ENCODE measurements at places on chromosomes 7 and 10.

DNA sequence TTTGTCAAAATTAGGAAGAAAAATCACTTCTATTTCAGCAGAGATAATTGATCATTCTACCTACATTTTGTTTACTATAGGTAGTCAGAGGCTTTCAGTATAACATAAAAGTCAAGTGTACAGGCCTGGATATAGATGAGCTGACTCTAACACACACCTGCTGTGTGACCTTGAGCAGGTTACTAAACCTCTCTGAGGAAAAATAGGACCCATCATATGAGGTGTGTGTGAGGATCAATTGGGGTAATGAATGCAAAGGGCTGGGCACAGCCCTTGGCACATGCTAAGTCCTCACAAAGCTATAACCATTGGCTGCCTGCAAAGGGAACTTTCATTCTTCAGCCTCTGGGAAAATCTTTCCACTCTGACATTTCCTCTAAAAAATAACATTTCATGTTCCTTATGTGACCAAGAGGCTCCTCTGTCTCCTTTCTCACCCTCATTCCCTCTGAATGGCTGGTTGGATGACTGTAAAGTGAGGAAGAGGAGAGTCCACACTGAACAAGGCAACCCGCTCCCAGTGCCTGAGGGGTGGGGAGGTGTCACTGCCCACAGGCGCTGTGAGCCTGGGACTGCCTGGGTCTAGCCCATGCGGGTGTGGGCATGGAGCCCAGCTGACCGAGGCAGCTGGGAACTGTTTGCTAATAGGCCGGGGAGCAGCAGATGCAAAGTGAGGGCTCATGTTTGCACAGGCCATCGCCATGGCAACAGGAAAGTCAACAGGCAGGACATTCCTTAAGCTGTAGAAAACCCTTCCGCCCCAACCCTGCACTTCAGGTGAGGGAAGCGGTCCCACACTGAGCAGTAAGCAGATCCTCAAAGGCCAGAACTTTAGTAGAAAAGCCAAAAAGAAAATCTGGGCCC lies 36.8 kb downstream of the MYOF start:
- DNase-seq, result peak; percentile 97

GRCh38 chr10:110858297-110858934 lies 13.3 kb upstream of the PDCD4 start:
- no peak for DNase-seq

DNA sequence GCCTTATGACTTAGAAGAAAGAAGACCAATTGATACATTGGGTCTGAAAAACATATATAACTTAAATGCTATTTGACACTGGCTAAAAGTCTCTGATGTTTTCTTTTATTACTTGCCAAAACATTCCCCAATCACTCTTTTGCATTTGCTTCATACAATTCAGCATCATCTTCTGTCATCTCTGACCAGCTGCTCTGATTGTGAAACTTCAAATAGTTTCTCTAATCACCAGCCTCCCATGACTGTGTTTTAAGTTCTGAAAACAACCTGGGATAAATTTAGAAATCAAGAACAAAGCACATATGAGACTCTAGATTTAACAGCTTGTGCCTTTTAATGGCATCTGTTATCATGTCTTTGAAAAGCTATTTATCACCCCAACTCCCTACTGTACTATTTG lies 208.4 kb upstream of the KCND2 start:
- no peak for DNase-seq

- DNase-seq, result no peak
Measured at GRCh38 chr7:54596747-54597146, 54.6 kb downstream of the VSTM2A start.

DNA sequence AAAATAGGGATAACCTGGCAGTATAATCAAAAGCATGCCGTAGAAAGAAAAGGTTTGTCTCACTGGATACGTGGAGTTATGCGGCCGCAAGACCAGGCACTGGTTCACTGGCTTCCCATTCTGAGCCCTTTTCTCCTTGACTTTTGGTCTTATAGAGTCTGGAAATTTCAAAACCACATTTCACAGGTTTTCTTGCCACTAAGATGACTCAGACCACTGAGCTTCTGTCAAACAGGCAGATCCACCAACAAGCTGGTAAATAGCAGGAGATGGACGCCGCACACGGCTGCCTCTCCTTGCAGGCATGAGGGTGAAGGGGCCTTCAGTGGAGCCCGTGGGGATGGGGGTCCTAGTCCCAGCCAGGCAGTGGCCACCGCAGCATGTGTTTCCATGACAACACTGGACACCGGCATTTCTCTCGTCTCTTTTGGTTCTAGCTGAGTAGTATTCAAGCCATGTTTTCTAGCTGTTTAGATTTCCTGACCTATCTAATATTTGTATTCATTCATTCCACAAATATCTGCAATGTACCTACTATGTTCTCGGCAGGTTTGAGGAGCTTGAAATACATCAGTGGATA lies 55.5 kb downstream of the KLF6 start:
- DNase-seq, result peak; percentile 56

GRCh38 chr7:7178081-7178480 lies 4.3 kb upstream of the C1GALT1 start:
- DNase-seq, result no peak

DNA sequence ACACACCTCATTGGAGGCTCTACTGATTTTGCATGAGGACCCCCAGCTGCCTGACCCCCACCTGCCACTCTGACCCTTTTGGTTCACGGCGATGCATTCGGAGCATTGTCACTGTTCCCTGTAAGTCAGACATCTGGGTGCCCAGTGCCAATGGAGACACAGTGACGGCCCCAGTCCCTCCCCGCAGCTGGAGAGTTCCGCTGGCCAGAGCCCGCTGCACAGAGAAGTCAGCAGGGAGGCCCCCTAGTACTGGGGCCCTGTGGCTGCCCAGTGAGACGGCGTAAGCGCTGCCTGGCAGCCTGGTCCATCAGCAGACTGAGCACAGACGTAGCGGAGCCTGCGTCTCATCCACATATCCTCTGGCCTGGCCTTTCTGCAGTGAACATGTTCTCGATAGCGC lies 77.5 kb downstream of the NKX6-2 start:
- no peak for DNase-seq

DNA sequence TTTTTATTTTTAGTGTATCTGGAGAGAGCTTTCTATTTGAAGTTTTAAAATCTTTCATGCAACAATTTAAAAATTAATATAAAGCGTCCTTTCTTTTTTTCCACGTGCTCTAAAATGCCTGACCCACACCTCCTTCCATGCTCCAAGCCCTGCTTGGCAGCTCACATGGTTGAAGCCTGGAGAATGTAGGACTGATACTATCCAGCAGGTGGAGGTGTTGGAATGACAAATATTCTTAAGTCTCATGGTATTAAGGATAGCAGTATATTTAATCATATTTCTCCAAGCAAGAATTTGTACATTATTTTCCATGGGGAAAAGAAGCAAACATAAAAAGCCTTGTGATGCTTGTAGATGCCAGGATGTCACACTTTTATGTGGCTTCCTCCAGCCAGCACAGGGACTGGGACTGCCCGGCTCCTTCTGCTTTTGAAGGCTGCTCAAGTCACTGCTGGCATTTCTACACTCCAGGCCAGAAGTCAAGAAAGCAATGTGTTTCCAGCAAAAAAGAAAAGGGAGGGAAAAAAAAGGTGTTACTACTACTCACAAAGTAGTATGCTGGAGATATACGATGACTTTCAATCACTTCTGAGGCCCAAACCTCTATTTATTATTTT lies 49.7 kb downstream of the BZW2 start:
- peak; percentile 82 for DNase-seq

DNA sequence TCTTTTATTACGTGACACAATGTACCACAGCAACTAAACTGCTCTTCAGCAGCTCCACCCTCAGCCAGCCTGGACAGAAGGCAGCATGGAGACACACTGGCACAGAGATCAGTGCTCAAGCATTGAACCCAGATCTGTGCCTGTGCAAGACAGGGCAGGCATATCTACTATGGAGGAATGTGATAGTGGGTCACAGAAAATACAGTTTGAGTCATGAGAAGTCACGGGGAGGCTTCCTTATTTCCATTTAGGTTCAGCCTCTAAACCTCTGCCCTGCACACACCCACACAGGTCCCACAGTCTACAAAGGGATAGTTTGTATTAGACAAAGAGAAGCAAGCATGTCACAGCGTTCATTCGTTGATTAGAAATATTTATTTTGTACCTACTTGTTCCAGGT lies 187.4 kb upstream of the AGR3 start:
- DNase-seq, result no peak

DNA sequence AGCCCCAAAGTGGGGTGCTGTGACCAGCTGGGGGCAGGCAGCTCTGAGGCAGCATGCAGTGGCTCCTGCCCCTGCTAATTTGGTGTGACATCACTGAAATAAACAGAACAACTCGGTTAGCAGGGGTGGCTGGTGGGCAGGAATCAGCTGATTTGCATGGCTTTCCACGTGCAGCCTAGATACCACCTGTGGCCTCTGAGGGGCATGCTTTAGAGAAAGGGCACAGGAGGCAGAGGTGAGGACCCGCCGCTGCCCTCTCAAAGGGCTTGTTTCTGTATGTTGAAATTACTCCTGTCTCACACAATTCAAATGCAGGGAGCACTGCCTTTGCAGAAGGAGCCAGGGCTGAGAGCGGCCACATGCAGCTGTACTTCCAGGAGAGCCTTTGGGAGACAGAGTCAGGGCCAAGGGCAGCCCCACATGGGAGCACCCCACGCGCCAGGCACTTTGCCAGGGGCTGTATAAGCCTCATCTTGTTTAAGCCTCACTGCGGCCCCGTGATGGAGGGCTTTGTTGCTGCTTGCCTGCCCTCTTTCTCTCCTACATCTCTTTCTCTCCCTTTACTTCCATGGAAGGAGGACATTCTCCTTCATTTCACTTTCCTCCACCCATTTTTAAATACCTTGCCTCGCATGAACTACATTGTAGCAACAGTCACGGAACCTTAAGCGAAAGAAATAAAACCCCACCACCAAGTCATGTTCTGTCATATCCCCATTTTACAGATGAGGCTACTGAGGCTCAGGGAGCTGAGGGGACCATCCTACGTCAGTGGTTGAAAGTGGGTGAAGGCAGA lies 137.7 kb downstream of the ZMIZ1 start:
- no peak for DNase-seq

DNA sequence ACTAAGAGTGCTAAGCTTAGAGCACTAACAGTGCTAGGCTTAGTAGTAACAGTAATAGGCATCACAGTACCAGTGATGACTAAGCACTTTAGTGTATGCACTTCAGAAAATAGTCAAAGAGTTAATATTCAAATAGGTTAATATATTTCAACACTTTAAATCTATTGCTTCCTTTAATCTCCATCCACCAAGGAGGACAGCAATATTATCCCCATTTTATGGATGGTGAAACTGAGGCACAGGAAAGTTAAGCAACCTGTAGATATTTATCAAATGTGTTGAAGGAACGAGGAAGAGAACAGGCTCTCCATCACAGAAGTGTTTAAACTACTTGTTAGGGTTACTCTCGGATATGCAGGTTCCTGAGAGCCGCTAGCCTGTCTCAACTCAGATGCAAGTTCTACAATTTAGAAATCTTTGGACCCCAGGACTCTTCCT lies 165.5 kb downstream of the PRKAG2 start:
- DNase-seq, result no peak

GRCh38 chr7:73582664-73583202 lies 4.4 kb upstream of the TBL2 start:
- no peak for DNase-seq

All from ACHN (cell line).